ENCODE measurements at places on chromosomes 5 and 9.

- no peak for DNase-seq
These were observed 1.7 kb downstream of the PRDM6 start for GRCh38 chr5:123090661-123091297.

GRCh38 chr5:143244000-143244736 lies 159.3 kb downstream of the NR3C1 start:
- no peak for DNase-seq

DNA sequence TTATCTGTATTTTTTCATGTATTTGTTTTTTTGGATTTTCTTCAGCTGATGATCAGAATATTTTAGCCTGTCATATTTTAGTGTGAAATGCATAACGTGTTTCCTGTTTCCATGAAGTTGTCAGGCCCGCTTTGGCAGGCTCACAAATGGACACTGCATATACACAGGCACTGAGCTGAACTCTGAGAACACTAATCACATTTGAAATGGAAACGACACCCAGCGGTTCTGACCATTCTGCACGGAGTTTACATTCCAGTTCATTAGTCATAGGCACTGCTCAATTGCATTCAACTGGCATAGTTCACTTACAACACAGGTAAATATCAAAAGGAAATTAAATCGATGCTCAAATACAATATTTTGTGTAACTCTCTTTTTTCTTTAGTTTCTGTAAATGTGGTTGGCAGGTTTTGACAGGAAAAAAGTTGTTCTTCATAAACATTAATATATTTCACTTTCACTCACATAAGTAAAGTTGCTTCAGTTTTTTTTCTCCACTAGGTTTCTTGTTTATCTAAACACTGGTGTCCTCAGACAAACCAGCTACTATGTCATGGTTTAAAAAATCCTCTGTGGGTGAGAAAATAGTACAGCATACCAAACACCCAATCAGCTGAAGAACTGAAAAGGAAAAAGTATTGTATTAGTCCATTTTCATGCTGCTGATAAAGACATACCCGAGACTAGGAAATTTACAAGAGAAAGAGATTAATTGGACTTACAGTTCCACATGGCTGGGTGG lies 559.0 kb upstream of the DAP start:
- DNase-seq, result no peak

GRCh38 chr9:95202076-95202681 lies 115.3 kb downstream of the FANCC start:
- DNase-seq, result no peak

DNA sequence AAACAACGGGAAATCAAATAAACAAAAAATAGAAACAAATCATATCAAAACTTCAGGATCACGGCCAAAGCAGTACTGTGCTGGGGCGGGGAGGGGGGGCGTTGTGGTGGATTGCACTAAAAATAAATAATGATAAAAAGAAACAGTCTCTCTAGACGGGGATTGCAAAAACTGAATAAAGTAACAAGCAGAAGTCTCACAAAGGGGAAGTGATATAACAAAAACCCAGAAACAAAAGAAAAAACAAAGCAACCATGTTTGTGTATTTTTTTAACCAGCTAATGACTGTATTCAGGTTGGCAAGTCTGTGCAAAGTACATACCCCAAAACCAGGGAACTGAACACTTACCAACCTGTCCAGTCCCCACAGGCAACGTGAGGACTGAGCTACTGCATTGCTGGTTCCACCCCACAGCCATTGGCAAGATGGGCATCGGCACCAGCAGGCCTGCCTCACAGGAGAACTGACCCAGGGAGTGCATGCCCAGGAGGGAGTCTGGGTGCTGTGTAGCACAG lies 24.1 kb downstream of the BICD2 start:
- DNase-seq, result no peak

GRCh38 chr9:108850293-108850897 lies 5.4 kb downstream of the ACTL7B start:
- DNase-seq, result no peak

DNA sequence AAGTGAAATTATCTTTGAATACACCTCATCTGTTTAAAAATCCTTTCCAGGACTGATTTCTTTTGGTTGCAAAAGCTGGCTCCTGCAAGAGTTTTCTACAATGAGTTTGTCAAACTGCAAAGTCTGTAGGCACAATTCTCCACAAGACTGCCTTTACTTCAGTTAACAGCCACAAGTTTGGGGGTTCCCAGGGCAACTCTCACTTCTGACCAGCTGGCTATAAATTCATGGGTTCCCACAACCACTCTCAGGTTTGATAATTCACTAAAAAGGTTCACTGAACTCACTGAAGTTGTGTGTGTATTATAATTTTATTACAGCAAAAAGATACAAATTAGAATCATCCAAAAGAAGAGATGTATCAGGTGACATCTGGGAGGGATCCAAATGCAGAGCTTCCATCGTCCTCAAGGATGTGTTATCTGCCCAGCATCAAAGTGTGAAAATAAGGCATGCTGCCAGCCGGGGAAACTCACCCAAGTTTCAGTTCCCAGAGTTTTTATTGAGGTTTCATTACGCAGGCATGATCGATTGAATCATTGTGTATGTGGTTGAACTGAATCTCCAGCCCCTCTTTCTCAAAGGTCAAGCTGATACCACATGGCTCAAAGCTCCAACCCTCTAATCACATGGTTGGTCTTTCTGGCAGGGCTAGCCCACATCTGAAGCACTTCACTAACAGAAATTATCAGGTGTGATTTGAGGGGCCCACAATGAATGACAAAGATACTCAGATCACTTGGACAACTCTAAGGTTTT lies 19.0 kb upstream of the PSIP1 start:
- DNase-seq, result no peak

DNA sequence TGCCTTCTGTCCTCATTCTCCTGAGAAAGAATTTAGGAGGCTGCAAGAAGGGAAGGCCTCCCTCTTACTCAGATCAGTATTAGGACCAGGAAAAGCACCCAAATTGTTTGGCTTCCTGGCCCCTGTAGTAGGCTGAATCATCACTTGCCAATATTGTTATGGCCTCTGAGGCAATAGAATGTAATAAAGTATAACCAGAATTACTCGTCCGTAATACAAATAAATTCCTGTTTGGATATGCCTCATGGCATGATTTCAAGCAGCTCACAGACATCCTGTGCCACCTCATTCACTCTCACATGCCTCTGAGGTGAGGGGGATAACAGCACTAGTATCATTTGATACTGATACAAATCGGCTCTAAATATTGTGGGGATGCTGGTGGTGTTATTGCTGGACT lies 427.3 kb downstream of the ISL1 start:
- no peak for DNase-seq

GRCh38 chr9:27538647-27539046 lies 9.0 kb upstream of the MOB3B start:
- no peak for DNase-seq

GRCh38 chr5:125634216-125634835 lies 788.9 kb upstream of the GRAMD2B start:
- no peak for DNase-seq

DNA sequence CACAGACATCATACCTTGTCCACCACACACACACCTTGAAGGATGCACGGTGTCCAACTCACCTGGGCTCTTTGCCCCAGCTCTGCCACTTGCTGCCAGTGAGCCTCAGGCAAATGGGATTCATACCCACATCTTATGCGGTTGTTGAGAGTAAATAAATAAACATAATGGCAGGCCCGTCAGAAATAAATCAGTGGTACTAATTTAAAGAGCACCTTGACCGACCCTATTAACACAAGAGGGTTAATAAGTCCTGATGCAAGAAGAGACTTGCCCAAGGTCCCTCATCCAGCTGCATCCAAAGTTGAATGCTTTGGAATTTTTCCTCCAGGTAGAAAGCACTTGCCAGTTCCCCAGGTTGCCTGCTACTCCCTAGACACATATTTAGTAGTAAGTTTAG lies 11.6 kb upstream of the AKNA start:
- no peak for DNase-seq

GRCh38 chr9:12666813-12667212 lies 26.4 kb upstream of the TYRP1 start:
- DNase-seq, result no peak

DNA sequence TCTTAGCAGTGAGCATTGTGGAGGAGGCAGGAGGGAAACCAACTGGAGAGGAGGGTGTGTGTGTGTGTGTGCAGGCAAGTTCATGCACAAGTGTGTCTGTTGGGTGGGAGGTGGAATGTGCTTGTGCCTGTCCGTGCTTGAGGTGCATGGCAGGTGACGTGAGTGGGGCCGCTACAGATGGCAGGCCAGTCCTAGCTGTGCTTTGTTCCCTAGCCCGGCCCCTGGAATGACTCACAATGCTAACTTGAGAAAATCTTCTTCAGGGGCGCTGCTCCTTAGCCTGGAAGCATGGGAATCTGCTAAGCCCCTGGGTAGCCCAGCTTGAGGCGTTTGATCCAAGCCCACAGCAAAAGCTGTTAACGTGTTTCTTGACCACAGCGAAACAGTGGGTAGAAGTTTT lies 25.0 kb upstream of the DMRT2 start:
- no peak for DNase-seq

DNA sequence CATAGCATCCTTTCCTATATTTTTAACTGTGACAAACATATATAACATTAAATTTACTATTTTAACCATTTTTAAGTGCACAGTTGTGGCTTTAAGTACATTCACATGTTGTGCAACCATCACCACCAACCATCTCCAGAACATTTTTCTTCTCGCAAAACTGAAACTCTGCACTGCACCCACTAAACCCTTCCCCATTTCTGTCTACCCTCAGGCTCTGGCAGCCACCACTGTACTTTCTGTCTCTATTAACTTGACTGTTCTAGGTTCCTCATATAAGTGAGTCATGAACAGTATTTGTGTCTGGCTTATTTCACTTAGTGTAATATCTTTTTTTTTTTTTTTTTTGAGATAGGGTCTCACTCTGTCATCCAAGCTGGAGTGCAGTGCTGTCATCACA lies 25.5 kb downstream of the KCNMB1 start:
- DNase-seq, result no peak

DNA sequence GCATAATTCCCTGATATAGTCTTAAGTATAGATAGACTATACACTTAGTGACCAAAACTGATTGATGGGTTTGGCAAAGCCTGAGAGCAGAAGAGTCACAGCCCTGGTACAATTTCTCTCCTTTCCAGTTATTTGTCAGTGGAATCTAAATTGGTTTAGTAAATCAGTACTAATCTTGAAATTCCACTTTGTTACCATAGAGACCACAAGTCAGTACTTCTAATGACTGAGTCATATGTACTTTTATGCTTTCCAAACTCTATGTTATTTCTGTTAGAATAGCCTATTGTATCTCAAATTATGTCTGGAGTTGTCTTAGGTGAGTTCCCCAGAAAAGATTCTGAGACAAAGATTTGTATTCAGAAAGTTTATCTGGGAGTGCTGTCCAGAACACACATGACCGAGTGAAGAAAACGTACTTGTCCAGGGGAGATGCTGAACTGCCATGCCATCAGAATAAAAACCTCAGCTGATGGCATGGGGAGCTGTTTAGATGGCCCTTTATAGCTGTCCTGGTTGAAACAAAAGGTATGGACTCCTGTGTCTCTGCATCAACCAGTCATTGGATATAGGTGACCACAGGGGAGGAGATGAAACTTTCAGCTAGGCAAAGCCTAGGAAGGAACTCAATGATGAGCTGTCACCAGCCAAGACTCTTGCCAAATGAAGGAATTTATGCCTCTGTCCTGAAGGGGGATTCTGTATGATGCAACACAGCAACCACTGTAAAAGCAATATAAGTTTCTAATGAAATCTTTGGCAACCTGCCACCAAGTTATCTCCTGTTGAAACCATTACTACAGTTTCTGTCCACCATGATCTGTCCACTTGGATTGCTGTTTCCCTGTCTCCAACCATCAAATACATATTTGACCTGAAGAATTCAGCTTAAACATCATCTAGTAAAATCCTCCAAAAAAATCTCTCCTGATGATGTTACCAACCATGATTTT lies 18.0 kb upstream of the SMC2 start:
- DNase-seq, result no peak

DNA sequence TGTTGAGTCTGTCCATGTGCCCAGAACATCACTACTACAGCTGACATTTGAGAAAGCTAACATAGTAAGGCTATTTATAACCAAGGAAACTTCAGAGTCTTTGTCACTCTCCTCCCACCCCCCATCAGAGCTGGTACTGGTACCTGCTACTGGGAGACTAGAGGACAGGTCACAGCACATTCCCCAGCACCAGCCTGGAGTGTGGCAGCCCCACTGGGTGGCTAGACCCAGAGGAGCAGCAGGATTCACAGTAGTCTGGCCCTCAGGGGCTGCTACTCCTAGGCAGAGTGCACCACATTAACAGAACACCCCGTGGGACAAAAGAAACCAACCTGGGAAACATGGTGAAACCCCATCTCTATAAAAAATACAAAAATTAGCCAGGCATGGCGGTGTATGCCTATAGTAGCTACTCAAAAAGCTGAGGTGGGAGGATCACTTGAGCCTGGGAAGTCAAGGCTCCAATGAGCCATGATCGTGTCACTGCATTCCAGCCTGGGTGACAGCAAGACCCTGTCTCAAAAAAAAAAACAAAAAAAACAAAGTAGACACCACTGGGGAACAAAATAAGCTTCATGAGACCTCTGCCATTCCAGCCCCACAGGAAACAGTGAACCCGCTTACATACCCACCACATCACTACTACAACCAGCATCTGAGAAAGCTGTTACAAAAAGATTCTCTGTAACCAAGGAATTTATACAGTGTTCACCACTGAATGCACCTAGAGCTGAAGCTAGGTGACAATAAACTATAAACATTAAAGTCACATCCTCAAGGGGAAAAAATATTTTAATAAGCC lies 26.3 kb upstream of the PTGER4 start:
- no peak for DNase-seq

DNA sequence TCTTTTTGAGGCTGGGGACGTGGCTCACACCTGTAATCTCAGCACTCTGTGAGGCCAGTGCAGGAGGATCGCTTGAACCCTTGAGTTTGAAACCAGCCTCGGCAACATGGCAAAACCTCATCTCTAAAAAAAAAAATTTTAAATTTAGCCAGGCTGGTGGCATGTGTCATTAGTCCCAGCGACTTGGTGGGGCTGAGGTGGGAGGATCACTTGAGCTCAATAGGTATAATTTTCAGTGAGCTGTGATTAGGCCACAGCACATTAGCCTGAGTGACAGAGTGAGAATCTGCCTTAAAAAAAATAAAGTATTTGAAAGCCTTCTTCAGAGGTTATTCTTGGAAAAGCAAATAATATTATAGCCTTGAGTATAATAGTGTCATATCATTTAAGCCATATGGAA lies 41.8 kb downstream of the NSD1 start:
- no peak for DNase-seq

- DNase-seq, result no peak
These were observed 63.1 kb upstream of the RANBP6 start for GRCh38 chr9:6078382-6079105.
